ENCODE measurements at places on chromosomes 2 and 18. TPM values are rescaled to one million over a fixed set of nuclear protein-coding genes. Genes with fewer than 3 reads are reported as not detected.

DNA sequence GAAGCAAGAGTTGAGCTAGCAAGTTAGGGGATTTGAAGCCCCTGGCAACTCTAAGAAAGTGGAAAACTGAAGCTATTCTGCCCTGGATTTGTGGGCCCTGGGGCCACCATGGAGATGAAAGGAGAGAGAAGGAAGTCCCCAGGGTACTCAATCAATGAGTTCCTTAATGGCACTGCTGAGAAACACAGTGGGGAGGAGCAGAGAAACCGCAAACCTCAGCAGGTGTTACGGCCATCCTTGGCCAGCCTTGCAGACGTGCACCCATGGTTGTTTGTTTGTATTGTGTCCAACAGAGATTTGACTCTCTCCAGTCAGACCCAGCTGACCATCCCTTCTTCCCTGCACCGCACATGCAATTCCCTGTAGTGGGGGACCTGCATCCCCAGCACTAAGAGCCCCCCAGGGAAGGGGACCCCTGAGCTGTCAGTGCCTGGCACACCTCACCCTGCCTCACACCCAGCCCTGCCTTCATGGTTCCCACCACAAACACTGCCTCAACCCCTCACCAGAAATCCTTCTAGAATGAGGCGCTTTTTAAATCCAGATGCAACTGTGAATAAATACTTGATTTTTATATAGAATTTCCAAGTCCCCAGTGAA is 255.3 kb downstream of the SH3BP4 start:
- no peak overlapping the region for H3K4me3 ChIP-seq
- H3K36me3 ChIP-seq = no peaks in the 10 kb centered on the region
- no peaks in the 10 kb centered on the region for H3K27me3 ChIP-seq

DNA sequence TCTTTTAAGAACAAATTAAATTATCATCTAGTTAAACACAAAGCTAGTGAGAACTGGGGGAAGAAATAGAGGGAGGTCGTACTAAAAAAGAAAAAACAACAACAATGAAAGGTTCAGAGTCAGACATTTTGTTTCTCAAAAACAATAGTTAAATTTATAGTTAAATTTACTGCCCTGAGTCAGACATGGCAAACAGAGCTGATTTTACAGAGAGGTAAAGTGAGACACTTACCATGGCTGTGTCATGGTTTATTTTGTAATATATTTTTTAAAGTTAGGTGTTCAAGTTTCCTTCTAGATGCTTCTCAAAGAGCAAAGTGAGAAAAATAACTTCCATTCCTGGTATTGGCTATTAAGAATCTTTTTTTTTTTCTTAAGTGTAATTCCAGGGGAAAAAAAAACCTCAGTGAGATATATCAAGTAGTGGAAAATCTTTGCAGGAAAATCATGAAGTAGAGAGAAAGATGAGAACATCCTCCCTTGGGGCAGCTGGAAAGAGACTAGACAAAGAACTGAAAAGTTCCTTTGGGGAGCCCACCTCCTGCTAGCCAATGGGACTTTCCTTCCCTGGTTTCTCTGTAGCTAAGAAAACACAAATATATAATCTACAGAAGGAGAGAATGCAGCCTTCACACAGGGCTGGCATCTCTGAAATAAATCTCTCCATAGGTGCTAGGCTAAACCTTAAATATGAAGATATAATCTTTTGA is 12.3 kb downstream of the KLF7 start:
- H3K27me3 ChIP-seq = no peaks in the 10 kb centered on the region
- H3K36me3 ChIP-seq = no peaks in the 10 kb centered on the region
- H3K27ac ChIP-seq = peak overlapping the region; percentile 78
- H3K4me1 ChIP-seq = peaks cover 89% of the 10 kb centered on the region

DNA sequence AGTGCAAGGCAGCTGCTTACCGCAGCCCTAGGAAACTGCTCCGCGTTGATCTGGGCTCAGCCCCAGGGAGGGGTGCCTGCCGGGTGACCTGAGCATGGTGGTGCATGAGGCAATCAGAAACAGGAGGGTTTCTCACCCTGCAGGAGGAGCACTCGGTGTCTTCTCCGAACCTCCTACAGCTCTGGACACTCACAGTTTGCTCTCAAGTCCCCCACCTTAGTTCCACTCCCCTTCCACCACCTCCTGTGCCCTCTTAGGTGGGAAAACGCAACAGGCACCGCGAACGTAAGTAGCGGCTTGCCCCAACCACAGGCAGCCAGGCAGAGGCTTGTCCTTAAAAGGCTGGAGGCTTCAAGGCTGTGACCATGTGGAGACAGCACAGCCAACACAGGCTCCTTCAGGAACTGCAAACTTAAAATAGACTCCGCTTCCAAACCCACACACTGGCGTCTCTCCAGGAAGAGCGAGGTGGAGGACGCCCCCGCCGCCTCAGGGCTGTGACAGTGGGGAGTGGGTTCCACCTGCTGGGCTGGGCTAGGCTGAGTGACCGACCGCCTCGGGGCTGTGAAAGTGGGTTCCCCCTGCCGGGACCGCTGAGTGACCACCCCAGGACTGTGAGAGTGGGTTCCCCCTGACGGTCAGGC is 71.6 kb downstream of the NDUFA10 start:
- peak; percentile 93 for DNase-seq
- H3K4me1 ChIP-seq = peaks cover 56% of the 10 kb centered on the region
- no peak overlapping the region for H3K4me3 ChIP-seq
- H3K27me3 ChIP-seq = no peaks in the 10 kb centered on the region
- peak overlapping the region; percentile 87 for H3K27ac ChIP-seq
- no peaks in the 10 kb centered on the region for H3K36me3 ChIP-seq

DNA sequence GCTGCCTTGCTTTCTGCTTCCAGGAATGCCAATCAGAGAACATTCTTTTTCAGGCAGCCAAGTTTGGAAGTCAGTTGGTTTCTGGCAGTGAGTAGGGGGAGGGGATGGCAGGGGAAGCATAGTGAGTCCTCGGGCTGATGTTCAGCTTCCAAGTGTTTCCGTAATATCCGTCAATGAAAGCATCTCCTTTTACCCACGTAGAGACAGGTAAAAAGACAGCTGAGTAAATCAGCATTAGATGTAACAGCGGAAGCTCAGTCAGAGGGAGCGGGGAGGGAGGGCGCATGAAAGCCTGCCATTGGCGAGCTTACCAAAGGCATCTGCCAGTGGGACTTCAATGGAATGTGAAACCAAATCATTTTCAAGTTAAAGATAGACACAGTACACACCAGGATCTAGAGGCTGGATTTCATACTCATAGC is 117.1 kb upstream of the DTNA start:
- peak; percentile 74 for DNase-seq
- no peaks in the 10 kb centered on the region for H3K36me3 ChIP-seq
- H3K27ac ChIP-seq = peak overlapping the region; percentile 81
- no peaks in the 10 kb centered on the region for H3K27me3 ChIP-seq
- peaks cover 38% of the 10 kb centered on the region for H3K4me1 ChIP-seq
- H3K4me3 ChIP-seq = peak overlapping the region; percentile 46

ACADL gene
- total RNA-seq = 3.9 TPM

PLEK gene
- 7.4 TPM for total RNA-seq

- no peaks in the 10 kb centered on the region for H3K4me1 ChIP-seq
- no peak overlapping the region for H3K4me3 ChIP-seq
- no peaks in the 10 kb centered on the region for H3K27me3 ChIP-seq
- H3K27ac ChIP-seq = no peak overlapping the region
These were observed 95.7 kb downstream of the BCL2 start for GRCh38 chr18:63223837-63224236.

MAP3K19 gene
- total RNA-seq = not detected

COL4A4 gene
- 1.2 TPM for total RNA-seq

Data from sigmoid colon (tissue), 7 donors.